ENCODE measurements at places on chromosomes 5 and 9.
A peak's percentile ranks its signal among the peaks of the same experiment; 100 is the strongest.

- DNase-seq = no peak
- H3K27me3 ChIP-seq = no peaks in the 10 kb centered on the region
- no peaks in the 10 kb centered on the region for H3K4me1 ChIP-seq
- no peak overlapping the region for H3K27ac ChIP-seq
- H3K36me3 ChIP-seq = no peaks in the 10 kb centered on the region
These were observed 24.8 kb upstream of the UBAP1 start for GRCh38 chr9:34154057-34154456.

- no peaks in the 10 kb centered on the region for H3K36me3 ChIP-seq
- no peak for DNase-seq
- peaks cover 13% of the 10 kb centered on the region for H3K27me3 ChIP-seq
These were observed 8.0 kb upstream of the NSMF start for GRCh38 chr9:137467161-137467581.

DNA sequence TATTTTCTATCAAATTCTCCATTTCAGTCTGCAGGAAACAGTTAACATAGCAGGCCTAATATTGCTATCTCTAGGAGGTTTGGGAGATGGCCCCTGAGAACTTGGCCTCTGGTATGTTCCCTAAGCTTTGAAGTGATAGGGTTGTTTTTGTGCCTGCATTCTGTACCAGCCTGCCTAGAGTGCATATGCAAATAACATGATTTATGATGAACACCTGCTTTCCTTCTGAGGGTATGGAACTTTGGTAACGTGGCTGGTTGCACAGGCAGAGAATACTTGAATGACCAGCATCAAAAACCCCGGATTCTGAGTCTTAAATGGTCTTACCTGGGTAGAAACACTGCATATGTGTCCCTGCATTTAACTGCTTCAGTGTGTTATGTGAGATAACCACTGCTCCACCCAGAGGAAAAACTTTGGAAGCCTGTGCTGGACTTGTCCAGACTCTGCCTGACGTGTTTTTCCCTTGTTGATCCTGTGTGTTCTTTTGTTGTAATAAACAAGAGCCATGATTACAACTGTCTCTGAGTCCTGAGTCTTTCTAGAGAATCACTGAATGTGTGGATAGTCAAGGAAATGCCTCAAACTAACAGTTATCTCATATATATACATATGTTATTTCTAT lies 111.3 kb upstream of the ABCA1 start:
- no peak overlapping the region for H3K4me3 ChIP-seq
- no peaks in the 10 kb centered on the region for H3K27me3 ChIP-seq
- peaks cover 11% of the 10 kb centered on the region for H3K4me1 ChIP-seq
- no peaks in the 10 kb centered on the region for H3K36me3 ChIP-seq

- no peaks in the 10 kb centered on the region for H3K27me3 ChIP-seq
- DNase-seq = no peak
- no peak overlapping the region for H3K27ac ChIP-seq
- H3K4me1 ChIP-seq = peaks cover 10% of the 10 kb centered on the region
- H3K36me3 ChIP-seq = no peaks in the 10 kb centered on the region
- no peak overlapping the region for H3K4me3 ChIP-seq
These were observed 441.1 kb downstream of the SEMA5A start for GRCh38 chr5:9104571-9105339.

- H3K4me1 ChIP-seq = peaks cover 31% of the 10 kb centered on the region
- peak; percentile 93 for DNase-seq
- H3K4me3 ChIP-seq = peak overlapping the region; percentile 97
These were observed 800 bp upstream of the KCNN2 start for GRCh38 chr5:114360816-114361723.

DNA sequence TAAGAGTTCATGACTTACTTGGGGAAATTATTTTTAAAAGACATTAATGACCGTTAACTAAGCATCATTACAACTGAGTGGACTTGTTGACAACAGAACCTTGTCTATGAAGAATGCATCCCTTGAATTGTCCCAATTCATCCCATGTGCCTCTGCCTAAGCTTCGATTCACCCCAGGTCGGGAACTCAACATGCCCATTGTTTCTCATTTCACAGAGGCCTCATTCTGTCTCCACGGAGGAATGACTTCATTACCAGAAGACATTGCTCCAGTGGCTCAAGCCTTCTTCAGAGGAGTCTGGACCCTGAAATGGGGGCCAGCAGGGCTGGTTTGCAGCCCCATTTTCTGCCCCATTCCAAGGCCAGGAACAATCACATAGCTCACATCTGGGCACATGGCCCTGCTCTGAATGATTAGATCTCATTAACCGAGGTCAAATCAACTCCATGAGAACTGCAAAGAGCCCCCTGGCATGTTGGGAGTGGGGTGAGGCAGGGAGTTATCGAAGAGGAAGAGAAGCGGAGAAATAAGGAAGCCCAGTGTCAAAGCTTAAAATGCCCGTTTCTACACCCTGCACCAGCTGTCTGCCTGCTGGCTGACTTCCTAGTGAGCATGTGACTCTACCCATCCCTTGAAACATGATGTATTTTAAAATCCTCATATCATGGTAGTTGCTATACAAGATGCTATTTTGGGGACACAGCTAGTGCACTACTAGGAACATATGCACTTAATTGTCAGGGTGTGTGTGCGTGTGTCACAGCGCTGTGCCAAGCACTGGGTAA lies 137.3 kb downstream of the LHFPL2 start:
- H3K36me3 ChIP-seq = no peaks in the 10 kb centered on the region
- DNase-seq = no peak
- H3K27ac ChIP-seq = no peak overlapping the region
- H3K4me3 ChIP-seq = no peak overlapping the region
- peaks cover 5% of the 10 kb centered on the region for H3K27me3 ChIP-seq
- H3K4me1 ChIP-seq = peaks cover 35% of the 10 kb centered on the region

GRCh38 chr5:73534011-73534644 lies 31.3 kb downstream of the ANKRA2 start:
- no peak overlapping the region for H3K4me3 ChIP-seq
- no peak overlapping the region for H3K27ac ChIP-seq
- H3K27me3 ChIP-seq = no peaks in the 10 kb centered on the region
- DNase-seq = no peak
- no peaks in the 10 kb centered on the region for H3K36me3 ChIP-seq

DNA sequence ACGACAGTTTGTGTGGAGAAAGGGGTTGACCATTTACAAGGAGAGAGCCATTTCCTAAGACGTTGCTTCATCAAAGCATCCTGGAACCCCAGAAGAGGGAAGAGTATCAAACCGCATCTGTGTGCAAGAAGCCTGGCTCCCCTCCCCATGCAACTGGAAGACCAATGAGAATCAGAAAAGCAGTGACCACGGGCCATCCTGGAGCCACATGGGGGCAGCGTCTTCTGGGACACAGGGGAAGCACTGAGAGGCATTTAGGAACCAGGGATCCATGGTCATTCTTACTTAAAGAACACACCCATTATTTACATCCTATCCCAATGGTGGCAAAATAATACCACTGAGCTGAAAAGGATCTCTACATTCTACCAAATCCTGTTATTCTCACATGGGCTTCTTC lies 29.3 kb downstream of the SEMA5A start:
- no peak overlapping the region for H3K4me3 ChIP-seq
- DNase-seq = peak; percentile 26
- no peaks in the 10 kb centered on the region for H3K36me3 ChIP-seq
- no peaks in the 10 kb centered on the region for H3K4me1 ChIP-seq
- no peak overlapping the region for H3K27ac ChIP-seq

GRCh38 chr9:77935974-77936373 lies 95.6 kb downstream of the GNAQ start:
- H3K36me3 ChIP-seq = no peaks in the 10 kb centered on the region
- no peak overlapping the region for H3K4me3 ChIP-seq
- H3K27me3 ChIP-seq = no peaks in the 10 kb centered on the region
- H3K4me1 ChIP-seq = no peaks in the 10 kb centered on the region
- no peak overlapping the region for H3K27ac ChIP-seq
- DNase-seq = no peak

DNA sequence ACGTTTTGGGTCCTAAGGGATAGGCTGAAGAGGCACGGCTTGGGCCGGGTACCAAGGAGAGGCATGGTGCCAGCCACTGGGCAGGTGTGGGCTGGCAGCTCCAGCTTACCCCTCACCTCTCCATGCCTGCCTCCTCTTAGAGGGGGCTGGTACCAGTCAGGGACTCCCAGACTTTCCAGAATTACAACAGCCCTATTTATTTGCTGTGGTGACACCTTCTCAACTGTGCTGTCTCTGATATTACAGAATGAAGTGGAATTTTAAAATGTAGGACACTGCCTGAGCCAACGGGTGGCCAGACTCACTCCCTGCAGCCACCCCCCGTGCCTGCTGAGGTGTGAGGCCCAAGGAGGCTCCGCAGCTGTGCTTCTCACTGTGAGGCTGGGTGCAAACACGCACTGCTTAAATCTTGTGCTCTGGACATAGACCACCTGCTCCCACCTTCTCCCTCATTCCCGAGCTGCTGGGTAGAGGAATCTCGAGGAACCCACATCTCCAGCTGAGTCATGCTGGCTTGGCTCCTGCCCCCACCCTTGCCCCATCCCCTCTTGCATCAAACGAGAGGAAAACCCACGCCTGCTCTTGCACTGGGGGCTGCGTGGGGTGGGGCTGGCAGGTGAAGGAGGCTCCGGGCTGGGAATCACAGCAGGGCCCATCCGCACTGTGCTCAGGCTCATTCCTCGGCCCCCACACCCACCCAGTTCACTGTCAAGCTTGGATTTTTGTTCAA lies 47.9 kb downstream of the PRRT1B start:
- H3K36me3 ChIP-seq = no peaks in the 10 kb centered on the region
- H3K27ac ChIP-seq = no peak overlapping the region
- no peak for DNase-seq
- H3K4me3 ChIP-seq = no peak overlapping the region
- no peaks in the 10 kb centered on the region for H3K27me3 ChIP-seq

DNA sequence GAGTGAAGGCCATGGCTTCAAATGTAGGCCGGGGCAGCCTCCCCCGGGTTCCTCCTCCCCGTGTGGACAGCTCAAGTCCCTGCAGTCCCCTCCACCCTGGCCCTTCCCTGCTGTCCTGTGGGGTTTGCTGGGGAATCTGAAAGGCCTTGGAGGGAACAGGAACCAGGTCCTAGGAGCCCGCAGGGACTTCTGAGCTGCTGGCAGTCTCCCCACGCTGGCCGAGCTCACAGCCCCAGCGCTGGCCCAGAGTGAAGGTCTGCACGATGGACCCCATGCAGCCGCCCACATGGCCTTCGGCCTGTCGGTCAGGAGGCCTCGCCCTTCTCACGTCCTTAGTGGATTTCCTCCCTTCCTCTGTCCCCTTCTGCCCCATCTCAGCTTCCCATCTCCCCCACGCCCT lies 25.7 kb upstream of the NOTCH1 start:
- H3K4me3 ChIP-seq = no peak overlapping the region
- no peaks in the 10 kb centered on the region for H3K27me3 ChIP-seq
- no peak for DNase-seq
- no peaks in the 10 kb centered on the region for H3K36me3 ChIP-seq
- peak overlapping the region; percentile 47 for H3K27ac ChIP-seq

DNA sequence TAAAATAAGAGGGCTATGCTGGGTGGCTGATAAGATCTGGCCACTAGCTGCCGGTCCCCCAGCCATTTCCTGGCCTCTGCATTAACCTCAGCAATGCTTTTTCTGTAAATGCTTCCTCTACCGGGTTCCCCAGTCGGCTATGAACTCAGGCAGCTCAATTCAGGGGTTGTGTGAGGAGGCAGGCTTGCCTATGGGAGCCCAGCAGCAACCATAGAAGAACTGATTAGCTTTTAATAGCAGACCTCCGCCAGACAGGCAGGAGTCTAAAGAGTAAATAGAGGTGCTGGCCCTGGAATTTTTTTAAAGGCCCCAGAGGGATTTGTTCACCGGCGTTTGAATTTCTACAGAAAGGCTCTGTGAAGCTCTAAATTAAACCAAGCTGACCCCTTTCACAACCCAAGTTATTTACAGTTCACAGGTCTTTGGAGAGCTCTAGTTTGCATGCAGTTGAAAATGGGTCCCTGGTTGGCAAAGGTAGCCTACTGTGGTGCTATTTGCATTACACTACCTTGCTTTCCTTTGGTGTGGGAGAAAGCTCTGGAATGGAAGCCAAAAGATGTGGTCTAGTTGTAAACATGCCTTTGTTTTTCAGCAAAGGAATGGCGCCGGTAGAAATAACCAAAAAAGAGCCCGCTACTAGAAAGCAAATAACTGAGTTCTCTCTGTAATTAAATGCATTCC lies 289.7 kb upstream of the SEMA6A start:
- H3K36me3 ChIP-seq = no peaks in the 10 kb centered on the region
- peak overlapping the region; percentile 66 for H3K27ac ChIP-seq
- no peak overlapping the region for H3K4me3 ChIP-seq
- peak; percentile 83 for DNase-seq

DNA sequence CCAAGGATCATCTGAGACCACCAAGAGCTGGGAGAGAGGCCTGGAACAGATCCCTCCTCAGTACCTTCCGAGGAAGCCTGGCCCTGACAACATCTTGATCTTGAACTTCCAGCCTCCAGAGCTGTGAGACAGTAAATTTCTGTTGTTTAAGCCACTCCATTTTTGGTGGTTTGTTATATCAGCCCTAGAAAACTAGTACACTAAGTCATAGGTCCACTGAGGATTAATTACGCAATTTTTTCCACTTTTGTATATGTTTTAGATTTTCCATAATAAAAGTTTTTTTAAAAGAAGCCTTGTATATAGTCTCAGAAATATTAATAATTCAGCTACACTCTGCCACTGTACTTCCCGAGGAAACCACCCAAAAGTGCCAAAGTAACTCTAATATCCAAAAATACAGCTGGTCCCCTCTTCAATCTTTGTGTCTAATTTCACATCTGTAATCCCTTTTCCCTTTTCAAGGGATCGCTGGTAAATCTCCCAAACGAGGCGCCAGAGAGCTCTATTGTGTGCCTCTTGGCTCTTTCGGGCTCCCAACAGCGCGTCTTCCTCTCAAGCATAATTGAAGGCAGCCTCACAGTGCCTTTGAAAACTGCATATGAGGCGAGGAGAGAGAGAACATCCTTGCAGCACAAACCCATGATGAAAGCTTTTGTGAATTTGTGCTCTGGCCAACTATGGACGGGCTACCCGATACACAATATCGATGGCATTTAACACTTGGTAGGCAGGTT lies 32.7 kb downstream of the PRUNE2 start:
- H3K27ac ChIP-seq = peak overlapping the region; percentile 11
- DNase-seq = peak; percentile 91
- H3K27me3 ChIP-seq = no peaks in the 10 kb centered on the region

GRCh38 chr9:120431268-120431667 lies 148.7 kb downstream of the CDK5RAP2 start:
- H3K27me3 ChIP-seq = no peaks in the 10 kb centered on the region
- no peak overlapping the region for H3K4me3 ChIP-seq
- H3K36me3 ChIP-seq = peaks cover 4% of the 10 kb centered on the region
- DNase-seq = no peak
- no peaks in the 10 kb centered on the region for H3K4me1 ChIP-seq
- no peak overlapping the region for H3K27ac ChIP-seq

GRCh38 chr5:117690612-117691011 lies 1116.0 kb upstream of the SEMA6A start:
- H3K27ac ChIP-seq = no peak overlapping the region
- no peaks in the 10 kb centered on the region for H3K27me3 ChIP-seq
- no peaks in the 10 kb centered on the region for H3K4me1 ChIP-seq
- H3K4me3 ChIP-seq = no peak overlapping the region
- DNase-seq = peak; percentile 9

GRCh38 chr5:24364711-24365110 lies 280.1 kb downstream of the CDH10 start:
- H3K27ac ChIP-seq = no peak overlapping the region
- DNase-seq = no peak
- H3K27me3 ChIP-seq = no peaks in the 10 kb centered on the region

Data from neural progenitor cell (in vitro differentiated cells).